ENCODE measurements at places on chromosomes 11 and 22.

GRCh38 chr22:22711532-22711913 is 67.1 kb downstream of the GGTLC2 start:
- no peak for DNase-seq

DNA sequence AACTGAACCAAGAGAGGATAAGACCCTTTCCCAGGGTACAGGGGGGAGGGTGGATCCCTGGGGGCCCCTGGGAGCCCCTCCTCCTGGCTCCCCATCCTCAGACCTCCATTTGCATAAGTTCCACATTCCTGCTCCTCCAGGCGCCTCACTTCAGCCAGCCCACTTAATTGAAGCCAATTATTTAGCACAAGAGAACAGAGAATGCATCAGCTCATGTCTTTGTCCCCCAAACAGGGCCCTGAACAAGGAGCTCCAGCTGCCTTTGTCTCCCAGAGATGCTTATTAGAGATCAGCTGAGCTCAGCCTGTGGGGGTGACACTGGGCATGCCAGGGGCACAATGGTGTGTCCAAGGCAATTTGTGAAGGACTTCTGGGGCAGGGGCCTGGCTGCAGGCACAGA is 89.9 kb upstream of the PRDM11 start:
- no peak for DNase-seq

DNA sequence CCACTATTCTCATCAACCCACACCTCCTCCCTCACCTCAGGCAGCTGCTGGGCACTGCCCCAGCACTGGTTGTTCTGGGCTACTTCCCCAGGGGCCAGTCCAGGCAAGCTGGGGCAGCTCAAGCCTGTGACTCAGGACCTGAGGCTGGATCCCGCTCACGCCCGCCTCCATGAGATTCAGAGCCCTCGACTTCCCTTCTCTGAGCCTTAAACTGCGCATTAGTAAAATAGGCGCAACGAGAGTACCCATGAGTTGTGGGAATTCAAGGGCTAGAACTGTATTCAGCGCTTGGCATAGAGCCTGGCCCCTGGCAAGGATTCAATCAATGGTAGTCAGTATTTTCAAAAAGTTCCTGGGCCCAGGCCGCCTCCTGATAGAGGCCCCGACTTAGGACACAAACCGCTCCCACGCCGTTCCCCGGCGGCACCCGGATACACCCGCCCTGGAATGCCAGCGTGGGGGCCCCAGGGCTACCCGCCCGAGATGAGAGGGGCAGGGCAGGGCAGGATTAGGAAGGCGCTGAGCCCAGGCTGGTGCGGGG is 723 bp upstream of the CD82 start:
- no peak for DNase-seq

DNA sequence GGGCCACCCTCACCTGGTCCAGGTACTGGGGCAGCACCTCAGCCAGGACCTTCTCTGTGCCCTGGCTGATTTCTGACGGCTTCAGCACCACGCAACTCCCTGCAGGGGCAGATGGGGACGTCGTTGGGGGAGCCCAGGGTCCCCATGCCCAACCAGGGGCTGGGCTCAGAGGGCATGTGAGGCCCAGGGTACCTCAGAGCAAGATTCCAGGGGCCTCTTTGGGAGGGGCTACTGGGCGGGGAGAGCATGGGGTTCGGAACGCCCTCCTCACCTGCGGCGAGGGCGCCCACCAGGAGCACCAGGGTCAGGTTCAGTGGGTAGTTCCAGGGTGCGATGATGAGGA is 8.1 kb downstream of the ALDH3B2 start:
- no peak for DNase-seq

DNA sequence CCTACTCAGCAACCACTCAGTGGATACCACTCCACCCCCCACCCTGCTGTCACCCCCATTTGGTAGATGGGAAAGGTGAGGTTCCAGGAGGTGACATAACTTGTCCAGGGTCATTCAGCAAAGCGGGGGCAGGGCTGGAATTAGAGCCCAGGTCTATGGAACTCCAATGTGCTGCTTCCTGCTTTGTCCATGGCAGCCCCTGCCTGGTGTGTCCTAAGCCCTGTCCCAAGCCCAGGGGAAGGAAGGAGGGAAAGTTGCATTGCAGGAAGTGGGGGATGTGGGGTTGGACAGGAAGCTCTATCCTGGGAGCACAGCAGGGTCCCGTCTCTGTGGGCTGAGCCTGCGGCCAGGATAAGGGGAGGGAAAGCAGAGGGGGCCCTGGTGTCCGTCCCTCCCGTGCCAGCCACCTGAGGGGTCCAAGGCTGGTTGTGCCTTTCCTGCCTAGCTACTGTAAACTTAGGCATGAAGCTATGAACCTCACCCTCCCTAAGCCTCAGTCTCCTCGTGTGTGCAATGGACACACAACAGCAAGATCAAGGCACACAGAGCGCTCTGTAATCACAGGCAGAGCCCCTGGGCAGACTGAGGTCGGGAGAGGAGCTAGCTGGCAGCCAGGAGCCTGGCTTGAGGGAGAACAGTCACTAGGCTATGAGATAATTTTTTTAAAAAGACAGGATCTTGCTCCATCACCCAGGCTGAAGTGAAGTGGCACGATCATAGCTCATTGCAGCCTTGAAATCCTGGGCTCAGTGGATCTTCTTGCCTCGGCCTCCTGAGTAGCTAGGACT is 12.9 kb downstream of the GAL3ST1 start:
- no peak for DNase-seq

DNA sequence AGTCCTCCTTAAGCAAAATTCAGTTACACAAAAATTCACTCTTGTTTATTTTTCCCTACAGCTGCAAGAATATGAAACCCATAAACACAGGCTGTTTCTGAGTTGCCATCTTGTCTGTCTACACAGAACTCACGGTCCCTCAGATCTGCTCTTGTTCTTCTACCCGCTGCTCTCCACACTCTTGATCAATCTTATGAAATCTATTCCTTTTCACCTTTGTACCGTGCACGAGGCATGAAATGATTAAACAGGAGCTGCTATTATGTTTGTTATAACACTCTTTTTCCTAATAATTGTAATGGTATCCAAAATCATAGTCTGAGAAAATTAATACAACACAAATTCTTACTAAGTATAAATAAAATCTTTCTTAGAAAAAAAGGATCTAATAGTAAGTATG is 266.1 kb upstream of the PITPNB start:
- DNase-seq = no peak

DNA sequence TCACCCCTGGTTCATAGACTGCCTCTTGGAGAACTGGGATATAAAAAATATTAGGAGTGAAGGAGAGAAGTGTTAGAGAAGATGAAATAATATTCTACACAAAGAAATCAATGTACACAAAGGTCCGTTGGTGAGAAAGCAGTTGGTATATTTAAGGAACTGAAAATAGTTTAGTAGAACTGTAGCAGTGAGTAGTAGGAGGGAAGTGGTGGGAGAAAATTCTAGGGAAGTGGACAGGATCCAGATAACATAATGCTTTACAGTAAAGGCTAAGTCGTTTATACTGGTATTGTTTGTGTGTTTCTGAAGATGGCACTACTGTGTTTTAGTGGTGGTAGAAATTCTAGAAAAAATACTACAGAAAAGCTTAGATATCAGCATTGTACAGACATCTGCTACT is 120.8 kb upstream of the CHORDC1 start:
- no peak for DNase-seq

- no peak for DNase-seq
These were observed 80.9 kb downstream of the FAM76B start for GRCh38 chr11:95708681-95709080.

DNA sequence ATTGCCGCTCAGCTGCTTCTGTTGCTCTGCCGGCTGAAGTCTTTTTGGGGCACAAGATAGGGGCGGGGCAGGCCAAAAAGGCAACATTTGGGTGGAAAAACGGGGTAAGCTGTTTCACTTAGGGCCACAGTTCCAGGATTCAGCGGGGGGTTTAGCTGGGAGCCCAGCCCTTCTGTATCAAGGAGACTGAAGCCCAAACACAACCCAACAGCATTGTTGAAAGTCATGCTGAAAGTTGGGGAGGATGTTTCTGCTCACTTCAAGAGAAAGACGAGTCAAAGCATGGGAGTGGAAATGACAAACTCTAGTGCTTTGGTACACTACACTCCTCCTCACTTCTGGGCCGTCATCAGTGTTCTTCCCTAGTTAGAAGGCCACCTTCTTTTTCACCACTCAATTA is 56.1 kb upstream of the GNAZ start:
- DNase-seq = no peak

- DNase-seq = no peak
These were observed 367.9 kb downstream of the METTL15 start for GRCh38 chr11:28476049-28476448.

GRCh38 chr22:39859903-39860588 is 33.5 kb downstream of the ENTHD1 start:
- no peak for DNase-seq

DNA sequence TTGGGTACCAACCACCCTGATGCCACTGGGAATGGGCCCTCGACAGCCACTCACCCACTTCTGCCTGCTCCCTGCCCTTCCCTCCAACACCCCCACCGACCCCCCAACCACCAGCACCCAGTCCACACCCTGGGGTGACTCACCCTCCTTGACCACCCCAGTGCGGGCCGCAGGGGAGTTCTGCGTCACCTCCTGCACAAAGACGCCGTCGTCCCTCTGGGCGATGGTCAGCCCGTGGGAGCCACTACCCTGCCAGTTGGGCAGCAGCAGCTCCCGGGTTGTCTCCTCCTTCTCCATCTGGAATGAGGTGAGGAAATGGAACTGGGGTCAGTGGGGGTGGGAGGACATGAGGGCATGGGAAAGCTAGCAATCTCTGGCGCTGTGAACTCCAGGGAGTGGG is 10.8 kb downstream of the AHNAK start:
- no peak for DNase-seq

DNA sequence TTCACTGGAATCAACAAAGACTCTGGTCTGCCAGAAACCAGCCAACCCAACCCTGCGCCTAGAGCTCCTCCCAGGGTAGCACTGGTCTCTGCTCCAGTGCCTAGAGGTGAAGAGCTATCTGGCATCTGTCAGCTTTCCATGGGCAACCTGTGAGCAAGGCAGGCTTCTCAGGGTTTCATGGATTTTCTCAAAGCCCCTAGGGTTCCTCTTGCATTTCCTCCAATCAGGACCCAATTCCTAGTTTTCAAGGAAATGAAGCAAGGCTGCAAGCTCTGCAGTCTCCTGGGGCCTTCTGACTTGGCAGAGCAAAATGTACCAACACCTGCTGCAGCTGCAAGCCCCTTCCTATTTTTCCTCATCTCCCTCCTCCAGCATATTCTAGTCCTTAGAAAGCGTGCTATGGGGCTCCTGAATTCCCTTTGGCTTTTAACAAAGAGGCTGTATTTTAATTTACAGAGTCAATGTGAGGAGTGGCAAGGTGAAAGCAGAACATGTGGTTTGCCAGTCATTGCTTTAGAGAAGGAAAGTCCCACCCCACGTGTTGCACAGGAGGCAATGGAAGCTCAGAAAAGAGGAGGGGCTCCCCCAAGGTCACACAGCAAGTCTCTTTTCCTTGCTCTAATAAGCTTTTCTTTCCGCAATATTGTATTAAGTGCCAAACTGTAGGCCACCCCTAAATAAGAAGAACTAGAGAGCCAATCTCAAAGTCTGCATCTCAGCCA is 33.0 kb upstream of the RIC3 start:
- peak; percentile 71 for DNase-seq

GRCh38 chr11:9330387-9331384 is 16.3 kb upstream of the TMEM41B start:
- DNase-seq = no peak

DNA sequence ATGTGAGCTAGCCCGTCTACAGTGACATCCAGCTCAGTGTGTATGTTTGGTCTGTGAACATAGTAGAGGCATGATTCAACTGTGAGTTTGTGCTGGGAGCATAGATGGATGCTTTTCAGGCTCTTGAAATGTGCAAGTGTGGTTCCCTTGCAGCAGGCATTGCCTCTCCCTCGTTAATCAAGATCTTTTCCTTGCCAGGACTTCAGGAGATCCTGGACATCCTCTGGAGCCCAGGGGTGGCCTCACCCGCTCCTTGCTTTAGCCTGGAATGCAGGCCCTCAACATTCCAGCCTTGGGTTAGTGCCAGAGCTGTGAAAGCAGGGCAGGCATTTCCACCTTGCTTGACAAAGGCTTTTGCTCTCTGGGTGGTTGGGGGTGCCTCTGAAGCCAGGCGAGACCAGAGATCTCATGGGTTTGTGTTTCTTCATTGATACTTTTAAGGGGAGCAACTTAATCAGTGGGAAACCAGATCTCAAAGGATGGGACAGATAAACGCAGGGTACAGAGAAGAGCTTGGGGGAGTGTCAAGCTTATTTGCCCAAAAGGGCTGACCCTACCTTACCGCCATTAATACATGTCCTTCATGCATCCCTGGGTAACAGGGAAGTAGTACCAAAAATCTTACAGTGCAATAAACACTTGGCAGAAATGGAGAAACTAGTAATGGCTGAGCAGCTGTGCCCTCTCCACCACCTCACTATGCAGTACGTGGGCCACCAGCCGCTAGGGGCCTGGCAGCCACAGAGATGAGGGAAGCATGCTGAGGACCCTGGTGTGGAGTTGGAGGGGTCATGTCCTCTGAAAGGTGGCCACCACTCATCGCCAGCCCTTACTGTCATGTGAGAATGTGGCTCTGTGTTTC is 72.1 kb downstream of the PTPRJ start:
- no peak for DNase-seq

- no peak for DNase-seq
These were observed 2.0 kb upstream of the OR52B4 start for GRCh38 chr11:4370166-4370565.

DNA sequence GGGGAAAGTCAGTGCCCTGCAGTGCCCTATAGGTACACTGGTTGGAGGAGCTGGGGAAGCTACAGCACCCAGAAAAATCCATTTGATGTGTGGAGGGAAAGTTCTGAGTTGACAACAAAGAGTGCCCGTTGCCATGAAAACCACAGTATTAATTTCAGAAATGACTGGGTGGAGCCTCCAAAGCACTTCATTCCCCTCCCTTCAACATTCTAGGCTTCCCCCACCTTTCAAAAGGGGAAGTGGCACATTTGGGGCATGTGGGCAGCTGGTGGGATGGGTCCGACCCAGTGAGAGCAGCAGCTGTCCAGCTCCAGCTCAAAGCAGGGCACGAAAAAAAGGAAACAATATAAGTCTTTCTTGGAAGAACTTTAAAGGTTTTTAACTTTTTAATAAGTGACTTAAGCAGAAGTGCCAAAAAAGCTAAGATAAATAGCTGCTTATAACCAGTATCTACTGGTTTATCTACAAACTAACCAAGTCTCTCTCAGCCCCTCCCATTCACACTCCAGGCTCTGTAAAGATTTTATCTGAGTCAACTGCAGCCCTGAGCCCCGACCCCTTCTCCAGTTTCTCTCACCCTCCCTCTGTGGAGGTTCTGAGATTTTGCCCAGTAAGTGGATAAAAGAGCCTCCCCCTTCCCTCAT is 9.0 kb upstream of the AHNAK start:
- DNase-seq = peak; percentile 48
